ENCODE measurements at places on chromosomes 3 and 15. TPM values are rescaled to one million over a fixed set of nuclear protein-coding genes. Genes with fewer than 3 reads are reported as not detected.

The UBR1 gene
- 25.9 TPM for total RNA-seq

The MITF gene
- total RNA-seq = not detected

The SLITRK3 gene
- not detected for total RNA-seq

The CDHR4 gene
- not detected for total RNA-seq

The HES1 gene
- total RNA-seq = 2.5 TPM

The STIMATE gene
- total RNA-seq = 7.7 TPM
